Type B pancreatic cell (in vitro differentiated cells): ENCODE measurements at places on chromosomes 1 and 21. TPM values are rescaled to one million over a fixed set of nuclear protein-coding genes. Genes with fewer than 3 reads are reported as not detected.

GRCh38 chr1:37759451-37759850, 5.5 kb downstream of the EPHA10 start:
- DNase-seq, result no peak

DNA sequence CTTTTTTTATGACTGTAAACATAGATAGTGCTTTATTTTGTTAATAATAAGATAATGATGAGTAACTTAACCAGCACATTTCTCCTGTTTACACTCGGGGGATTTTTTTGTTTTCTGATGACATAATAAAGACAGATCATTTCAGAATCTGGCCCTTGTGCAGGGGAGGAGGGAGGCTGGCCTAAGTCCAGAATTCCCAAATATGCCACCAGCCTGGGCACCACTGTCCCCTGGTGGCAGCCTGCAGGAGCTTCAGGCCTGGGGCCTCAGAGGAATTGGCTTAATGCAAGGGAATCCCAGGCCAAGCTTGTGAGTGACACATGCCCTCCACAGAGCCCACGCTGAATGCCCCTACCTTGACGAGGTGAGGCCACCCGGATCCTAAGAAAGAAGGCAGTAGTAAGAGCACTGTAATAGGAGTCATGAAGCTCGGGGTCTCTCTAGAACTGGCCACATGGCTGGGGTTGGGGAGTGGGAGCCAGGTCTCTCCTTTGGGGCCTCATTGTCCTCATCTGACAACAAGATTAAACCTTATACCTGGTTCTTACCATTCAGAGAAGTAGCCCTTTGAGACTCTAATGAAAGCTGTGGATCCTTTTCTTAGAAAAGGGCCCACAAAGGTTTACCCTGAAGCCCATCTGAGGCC, 24.1 kb downstream of the ETNK2 start:
- no peak for DNase-seq

DNA sequence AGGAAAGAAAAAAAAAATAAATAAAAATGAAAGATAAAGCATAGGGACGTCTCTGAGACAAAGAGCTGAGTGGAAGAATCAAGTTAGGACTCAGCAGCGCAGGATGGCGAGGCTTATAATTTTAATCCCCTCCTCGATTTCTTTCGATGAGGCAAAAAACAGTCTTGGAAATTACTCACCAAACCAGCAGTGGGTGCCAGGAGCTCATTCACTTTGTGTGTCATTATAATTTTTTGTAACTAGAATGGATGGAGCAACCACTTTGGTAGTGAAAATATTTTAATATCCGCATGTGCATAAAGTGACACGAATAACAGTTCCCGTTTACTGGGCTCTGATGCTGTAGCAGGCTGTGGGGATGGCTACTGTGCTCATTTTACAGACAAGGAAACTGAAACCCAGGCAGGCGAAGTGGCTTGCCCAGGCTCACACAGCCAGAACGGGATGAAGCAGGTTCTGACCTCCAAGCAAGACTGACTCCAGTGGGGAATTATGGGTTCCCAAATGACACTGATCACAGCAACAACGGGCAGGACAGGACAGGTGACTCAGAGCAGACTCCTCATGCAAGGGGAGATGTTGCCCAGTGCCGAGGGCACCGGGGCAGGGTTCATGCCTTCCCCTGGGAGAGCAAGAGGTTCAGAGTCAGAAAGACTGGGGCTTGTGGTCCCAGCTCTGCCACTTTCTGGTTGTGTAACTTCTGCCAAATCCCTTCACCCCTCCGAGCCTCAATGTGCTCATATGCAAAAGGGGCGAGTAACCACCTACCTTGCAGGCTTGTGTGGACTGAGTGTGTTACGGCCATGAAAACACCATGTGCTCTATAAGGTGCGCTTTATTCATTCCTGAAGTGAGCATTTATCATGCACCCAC, 63.6 kb downstream of the RUNX3 start:
- peak; percentile 48 for DNase-seq

GBP6 gene
- 0.14 and 0.29 TPM in 2 replicates for total RNA-seq

- DNase-seq, result no peak
Observed at GRCh38 chr1:183198463-183198862, 12.4 kb downstream of the LAMC2 start.

DNA sequence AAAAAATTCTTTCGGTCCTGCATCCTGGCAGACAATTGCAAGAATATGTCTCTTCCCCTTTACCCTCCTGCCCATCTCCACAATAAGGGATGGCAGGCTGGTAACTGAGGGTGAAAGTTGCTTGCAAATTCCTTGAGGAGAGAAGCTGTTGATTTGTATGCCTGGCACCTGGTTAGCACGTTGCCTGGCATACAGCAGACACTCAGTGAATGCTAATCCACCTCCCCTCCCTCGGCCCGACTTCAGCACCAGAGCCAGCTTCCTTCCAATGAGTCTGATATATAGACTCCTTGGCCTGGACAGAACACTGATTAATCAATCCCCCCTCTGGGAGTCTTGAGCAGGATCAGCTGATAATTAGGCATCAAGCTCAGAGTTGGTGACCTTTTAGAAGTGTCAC, 39.1 kb downstream of the KCNC4 start:
- no peak for DNase-seq

GRCh38 chr1:110630839-110631663, 24.9 kb upstream of the KCNA2 start:
- peak; percentile 79 for DNase-seq

ST6GALNAC3 gene
- total RNA-seq, result 3.8 and 24.7 TPM in 2 replicates
